ENCODE measurements at places on chromosomes 3 and 15.

DNA sequence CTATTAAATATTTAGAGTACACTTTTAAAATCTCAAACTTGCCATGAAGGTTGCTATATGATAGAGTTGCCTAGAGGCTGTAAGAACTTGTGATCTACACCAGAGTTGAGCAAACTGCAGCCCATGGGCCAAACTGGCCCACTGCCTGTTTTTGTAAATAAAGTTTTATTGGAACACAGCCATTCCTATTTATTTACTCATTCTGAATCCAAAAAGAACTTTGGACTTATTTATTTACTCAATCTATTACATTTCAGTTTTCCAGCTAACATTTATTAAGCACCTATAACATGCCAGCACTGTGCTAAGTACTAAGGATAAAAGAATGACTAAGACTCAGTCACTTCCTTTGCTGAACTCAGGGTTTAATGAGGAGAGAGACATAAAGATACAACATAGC is 403.6 kb downstream of the ERC2 start:
- no peak for DNase-seq

GRCh38 chr3:55030938-55031337 is 103.1 kb upstream of the LRTM1 start:
- no peak for DNase-seq

- DNase-seq, result no peak
Measured at GRCh38 chr3:117611211-117611610, 901.6 kb downstream of the TUSC7 start.

DNA sequence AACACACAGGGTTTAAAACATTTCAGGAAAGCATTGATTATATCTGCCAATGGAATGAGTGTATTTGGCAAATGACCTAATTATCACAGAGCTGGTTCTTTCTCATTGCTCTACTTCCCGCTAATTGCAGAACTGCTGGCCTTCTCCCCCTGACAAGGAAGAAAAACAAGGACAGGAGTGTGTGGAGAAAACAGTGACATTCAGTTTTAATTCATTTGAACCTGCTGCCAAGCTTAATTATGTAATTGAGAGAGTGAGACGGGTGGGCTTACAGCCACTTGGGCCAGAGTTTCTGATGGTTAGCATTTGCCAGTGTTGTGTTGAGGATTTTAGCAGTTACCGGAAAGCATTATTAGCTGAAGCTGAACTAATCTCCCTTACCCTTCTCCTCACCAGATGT is 301.4 kb downstream of the RBMS3 start:
- DNase-seq, result no peak

- DNase-seq, result no peak
Measured at GRCh38 chr3:36494461-36495109, 114.3 kb downstream of the STAC start.

Measured in activated CD4-positive, alpha-beta memory T cell treated with anti-CD3 and anti-CD28 coated beads for 36 hours (primary cell).